ENCODE measurements at places on chromosomes 4 and X.

DNA sequence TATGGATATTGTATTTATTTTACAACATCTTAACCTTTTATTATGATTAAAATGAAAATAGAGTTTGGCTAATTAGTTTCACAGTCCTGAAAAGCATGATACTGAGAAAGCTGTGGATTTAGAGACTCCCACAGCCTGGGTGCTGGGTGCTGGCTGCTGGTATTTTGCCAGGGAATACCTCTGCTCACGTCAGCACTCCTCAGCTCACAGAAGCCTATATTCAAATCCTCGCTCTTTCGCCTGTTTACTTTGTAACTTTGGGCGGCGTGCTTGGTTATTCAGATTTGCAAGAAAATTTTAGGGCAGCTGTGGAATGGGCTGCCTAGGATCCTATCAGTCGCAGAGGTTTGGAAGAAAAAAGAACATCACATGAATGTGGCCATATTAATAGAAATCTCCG lies 261.8 kb downstream of the DCTD start:
- no peak for DNase-seq

DNA sequence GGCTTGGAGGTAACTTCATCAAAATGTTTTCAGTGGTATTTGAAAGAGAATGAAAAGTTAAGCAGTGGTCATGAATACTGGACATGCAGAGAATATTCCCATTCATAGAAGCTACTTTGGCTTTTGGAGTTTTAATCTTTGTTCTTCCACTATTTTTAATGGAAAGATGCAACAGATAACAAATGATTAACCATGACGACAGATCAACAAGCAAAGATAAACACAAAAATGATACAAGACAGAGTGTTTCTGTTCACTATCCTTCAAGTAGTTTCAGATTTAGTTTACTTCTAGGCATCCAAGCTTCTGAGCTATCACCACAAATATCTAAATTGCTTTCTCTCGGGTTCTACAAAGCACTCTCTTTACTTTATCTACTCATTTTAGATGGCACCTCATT lies 1004.9 kb upstream of the ADGRL3 start:
- DNase-seq = no peak

GRCh38 chrX:93322110-93322509 lies 351.3 kb downstream of the NAP1L3 start:
- DNase-seq = no peak

GRCh38 chrX:39356119-39356807 lies 555.0 kb downstream of the MID1IP1 start:
- no peak for DNase-seq

DNA sequence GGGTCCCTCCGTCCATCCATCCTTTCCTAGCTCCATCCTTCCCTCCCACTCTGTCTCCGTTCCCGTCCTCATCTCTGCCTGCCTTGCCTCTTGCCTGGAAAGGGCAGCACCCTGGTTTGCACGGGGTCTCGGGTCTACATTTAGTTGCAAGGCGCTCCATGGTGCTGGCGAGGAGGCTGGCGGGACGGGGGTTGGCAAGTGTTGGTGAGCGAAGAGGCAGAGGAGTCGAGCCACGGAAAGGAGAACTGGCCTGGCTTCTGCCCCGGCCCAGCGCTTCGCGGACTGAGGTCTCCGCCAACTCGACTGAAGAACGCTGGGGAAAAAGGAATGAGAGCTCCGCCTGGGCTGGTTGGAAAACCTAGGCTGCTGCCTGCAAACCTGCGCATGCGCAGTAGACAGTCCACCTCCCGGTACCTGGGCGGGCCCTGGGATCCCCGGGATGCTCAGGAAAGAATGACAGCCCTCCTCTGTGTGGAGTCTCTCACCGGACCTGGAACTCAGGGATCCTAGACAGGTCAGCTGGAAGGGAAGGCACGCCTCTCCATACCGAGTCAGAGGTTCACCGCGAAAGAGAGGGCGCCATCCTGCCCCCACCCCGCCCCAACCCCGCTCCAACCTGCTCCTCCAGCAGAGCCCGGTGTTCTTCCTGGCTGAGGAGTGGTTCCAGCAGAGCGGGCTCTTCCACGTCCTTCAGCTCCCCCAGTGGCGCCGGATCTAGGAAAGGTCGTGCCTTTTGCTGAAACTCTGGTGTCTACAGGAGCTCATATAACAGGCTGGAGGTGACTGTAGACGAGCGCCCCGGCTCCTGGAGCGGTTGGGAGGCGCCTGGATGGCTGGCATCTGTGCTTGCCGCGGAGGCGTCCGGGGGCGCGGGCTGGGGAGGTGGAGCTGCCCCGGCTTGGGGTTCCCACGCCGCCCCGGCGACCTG lies 6.0 kb downstream of the FRG2 start:
- DNase-seq = no peak

All from activated CD8-positive, alpha-beta memory T cell treated with anti-CD3 and anti-CD28 coated beads for 4 hours (primary cell).